ENCODE measurements at places on chromosomes 1 and 21.
A peak's percentile ranks its signal among the peaks of the same experiment; 100 is the strongest.

GRCh38 chr1:91631718-91632330 is 131.2 kb downstream of the CDC7 start:
- no peak for DNase-seq

DNA sequence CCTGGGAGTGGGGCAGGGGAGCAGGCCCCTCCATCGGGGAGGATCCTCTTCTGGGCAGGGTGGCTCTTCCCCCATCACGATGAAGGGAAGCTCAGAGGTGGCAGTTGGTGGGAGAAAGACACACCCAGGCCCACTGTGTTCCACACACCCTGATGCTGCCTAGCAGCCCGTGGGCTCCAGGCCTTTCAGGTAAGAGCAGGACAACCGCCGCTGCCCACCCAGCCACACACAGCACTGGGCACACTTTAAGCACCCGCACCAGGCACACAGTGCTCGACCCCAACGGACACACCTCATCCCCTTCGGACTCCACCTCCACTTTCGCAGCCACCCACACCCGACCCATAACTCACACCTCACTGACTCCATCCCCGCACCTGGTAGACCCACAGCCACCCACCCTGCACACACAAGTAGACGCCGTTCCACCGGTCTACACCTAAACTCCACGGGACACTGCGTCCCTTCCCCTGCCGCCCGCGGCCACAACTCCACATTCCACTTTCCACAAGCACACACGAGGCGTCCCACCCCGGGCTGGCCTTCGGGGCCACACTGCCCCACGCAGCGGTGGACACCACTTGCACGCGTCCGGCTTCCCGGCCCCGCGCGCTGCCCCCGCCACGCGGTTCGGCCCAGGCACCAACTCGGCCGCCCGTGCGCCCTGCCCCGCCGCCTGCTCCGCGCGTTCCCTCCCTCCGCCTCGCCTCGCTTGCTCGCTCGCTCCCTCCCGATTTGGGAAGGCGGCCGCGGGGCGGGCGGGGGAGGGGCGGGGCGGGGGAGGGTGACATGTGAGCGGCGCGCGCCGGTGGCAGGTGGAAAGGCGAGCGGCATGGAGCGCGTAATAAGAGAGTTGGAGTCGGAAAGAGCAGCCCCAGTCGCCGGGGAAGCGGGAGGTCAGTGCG is at the start of gene KCNQ4:
Gene KCNQ4 (plus strand): TSS at position 787 of the 905 bp plus-strand sequence. CDS start 307 bp downstream, outside the sequence.
- DNase-seq: no peak

DNA sequence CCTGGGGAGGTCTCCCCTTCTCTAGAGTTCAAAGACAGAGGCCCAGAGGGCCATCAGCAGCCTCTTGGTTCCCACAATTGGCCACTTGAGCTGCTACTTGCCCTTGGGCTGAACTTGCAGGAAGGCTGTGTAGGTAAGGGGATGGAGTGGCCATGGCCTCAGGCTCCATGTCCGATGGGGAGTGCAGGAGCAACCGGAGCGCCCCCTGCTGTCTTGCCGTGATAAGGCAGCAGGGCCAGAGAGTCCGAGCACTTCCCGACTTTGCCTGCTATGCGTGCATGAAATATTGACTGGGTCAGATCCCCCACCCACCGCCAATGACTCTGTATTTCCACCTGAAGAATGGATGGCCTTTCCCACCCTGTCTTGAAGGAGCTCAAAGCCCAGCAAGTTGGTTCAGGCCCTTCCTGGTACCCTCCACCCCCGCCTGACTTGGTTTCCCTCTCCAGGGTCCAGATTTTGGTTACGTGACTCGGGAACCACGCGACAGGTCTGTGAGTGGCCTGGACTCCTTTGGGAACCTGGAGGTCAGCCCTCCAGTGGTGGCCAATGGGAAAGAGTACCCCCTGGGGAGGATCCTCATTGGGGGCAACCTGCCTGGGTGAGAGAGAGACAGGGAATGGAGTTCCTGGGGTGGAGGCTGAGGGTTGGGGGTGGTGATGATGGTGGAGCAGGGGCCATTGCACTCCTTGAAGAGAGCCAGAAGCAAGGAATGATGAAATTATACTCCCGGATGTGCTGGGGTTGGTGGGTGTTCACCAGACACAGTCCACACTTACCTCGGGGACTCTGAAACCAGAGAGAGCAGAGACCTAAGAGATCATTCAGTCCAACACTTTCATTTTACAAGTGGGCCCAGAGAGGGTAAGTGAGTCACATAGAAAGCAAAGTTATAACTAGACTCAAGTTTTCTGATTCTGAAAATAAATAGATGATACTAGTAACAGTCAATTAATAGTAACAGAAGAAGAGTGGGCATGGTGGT is 25.6 kb downstream of the PADI3 start:
- DNase-seq: peak; percentile 37

GRCh38 chr1:53446051-53446450 is 13.1 kb upstream of the DMRTB1 start:
- no peak for DNase-seq

DNA sequence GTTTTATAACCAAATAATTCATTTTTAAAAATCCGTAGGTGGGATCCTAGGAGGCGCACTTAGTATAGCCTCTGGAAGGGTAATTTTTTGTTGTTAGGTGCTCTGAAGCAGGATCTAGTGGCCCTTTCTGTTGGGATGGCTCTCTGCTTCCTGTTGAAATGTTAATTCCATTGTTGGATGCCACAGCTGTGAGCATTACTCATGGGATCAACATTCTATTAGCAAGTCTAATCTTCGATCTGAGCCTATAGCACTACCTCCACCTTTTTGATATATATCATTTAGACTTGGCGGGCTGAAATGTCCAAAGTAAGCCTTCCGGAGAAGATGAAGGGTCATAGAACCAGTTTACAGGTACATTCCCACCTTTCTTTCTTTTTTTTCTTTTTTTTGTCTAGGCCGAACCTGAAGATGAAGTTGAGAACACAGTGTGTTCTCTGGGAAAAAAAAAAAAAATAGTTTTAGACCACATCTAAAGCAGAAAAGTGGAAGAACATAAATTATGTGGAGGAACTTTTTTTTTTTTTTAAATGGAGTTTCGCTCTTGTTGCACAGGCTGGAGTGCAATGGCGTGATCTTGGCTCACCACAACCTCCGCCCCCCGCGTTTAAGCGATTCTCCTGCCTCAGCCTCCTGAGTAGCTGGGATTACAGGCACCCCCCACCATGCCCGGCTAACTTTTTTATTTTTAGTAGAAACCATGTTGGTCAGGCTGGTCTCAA is 1.4 kb downstream of the CXADR start:
- DNase-seq: no peak

DNA sequence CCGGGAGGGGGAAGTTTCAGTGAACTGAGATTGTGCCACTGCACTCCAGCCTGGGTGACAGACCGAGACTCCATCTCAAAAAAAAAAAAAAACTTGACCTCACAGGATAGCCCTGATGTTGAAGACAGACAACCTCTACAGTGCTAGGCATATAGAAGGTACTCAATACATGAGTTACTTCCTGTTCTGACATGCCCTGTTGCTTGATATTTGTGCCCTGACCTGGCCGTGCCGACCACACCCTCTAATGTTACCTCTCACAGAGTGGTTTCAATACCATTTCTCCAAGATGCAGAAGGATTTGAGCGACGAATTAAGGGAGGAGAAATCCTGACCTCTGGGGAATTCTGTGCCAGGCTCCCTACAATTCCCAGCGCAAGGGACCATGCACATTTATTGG is 5.2 kb downstream of the PTAFR start:
- DNase-seq: no peak

DNA sequence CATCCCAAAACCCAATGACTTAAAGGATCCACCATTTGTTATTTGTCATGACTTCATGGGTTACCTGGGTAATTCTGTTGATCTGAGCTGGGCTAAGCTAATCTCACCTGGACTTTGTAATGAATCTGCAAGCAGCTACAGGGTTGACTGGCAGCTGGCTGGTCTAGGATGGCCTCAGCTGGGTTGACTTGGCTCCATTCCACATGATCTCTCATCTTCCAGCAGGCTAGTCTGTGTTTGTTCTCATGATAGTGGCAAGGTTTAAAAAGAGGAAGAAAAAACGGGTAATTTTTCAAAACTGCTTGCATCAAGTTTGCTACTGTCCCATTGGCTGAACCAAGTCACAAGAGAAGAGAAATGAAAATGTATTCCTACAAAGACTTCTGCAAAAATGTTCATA is 24.8 kb upstream of the ZMYM4 start:
- DNase-seq: no peak

DNA sequence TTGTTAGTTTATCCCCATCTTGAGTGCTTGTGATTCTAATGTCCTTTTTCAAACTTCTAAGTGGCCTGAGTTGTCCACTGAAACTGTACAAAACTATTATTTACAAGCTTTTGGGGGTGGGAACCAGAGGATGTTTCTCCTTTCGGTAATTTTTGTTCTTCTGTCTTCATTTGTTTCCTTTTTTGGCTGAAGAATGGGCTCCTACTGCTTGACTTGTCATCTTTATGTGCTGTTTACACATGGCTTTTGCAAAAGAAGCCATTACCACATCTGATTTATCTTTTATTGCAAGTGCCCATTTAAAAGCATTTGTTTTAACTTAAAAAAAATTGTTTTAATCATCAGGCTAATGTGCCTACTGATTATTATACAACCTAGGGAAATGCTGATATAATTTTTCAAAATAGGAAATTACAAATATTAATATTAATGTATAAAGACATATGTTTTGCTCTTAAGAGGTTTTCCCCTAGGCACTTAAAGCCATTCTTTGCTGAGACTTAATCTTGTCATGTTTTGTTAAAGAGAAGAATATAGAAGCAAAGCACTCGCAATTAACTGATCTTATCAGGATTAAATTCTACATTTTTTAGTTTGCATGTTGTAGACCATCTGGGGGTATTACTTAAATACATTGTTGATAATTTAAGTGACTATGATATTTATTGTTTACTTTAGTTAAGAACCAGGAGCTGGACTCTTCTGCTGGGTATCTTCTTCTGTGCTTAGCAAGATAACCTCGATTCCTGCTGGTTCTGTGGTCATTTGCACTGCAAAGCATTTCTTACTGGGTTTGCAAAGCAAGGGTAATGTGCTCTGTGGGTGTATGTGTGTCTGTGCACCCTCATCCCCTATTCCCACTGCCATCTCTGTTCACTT is 40.1 kb downstream of the TMEM200B start:
- DNase-seq: no peak

GRCh38 chr1:99674115-99675064 is 28.5 kb downstream of the PALMD start:
- DNase-seq: no peak

DNA sequence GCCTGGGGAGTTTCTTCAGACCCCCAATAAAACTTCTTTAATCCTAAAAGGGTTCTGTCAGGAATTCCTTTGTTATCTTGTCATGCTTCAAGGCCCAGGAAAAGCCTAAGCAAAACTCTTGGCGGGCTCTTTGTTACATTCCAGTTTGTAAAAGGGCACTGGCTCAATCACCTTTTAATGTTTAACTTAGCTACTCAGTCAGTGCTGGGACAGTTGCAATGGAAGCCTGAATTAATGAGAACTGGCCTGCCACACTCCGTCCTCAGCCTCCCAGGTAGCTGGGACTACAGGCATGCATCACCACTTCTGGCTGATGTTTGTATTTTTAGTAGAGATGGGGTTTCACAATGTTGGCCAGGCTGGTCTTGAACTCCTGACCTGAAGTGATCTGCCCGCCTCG is 21.3 kb upstream of the ASB17 start:
- DNase-seq: no peak

DNA sequence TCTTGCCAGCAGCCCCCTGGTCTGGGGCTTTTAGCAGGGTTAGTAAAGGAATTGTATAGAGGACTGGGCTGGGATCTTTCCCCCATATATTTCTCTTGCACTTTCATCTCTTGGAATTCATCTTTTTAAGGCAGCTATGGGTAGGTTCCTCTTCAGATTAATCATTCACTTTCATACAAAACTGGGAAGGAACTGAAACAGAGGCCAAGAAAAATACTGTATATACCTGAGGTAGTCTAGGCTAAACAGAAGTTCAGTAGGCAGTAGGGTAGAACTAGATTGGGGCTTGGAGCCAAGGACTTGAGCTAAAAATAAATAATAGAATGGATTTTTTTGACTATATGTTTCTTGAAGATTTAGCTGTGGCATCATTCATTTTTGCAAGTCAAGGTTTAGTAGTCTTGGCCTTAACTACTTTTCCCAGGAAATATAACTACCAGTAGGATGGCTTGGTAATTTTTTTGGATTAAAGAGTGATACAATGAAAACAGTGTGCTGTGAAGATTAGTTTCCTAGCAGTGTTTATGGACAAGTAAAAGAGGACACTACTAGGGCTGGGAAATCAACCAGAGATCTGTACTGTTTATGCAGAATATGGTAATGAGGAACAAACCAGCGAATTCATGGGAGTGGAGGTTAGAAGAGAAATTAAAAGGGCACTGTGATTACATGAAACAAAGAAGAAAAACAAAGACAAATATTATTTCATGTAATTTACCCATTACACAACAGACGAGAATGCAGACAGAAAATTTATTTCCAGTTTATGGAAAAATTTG is 50.9 kb upstream of the PTGS2 start:
- no peak for DNase-seq

DNA sequence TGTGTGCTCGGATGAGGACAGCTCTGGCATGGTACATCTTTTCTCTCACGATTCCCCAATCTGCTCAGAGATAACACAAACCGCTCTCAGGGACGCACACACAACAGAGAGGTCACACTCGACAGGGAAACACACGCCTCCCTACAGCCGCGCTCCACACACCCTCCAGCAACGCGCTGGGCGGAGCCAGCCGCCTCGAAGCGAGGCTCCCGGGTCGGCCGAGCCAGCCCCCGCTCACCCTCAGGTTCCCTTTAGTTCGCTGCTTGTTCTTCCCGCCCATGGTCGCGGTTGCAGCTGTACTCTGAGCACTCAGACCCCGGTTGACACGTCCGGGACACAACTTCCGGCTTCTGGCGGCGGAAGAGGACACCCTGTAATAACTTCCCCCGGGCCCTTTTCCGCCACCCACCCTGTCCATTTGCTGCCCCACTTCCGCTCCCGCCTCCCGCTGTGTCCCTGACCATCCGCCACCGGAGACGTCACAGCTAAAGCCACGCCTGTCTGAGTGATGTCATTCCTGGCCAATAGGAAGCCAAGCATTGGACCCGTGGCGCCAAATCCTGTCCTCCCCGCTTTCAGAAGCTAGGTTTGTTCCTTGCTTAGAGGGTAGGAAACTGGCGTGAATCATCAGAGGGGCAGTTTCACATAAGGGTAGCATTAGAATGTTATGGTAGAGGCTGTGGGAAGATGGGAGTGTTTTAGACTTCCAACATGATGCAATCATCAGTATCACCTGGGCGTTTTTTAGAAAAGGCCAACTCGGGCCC is at the start of gene LTN1:
Gene LTN1 (minus strand): TSS at position 352 of the 767 bp plus-strand sequence. CDS start 72 bp downstream, at position 280.
- DNase-seq: peak; percentile 99

GRCh38 chr1:50968821-50969610 is 1.0 kb upstream of the CDKN2C start:
- no peak for DNase-seq

- DNase-seq: no peak
These were observed 3.1 kb upstream of the SIM2 start for GRCh38 chr21:36695671-36696389.

DNA sequence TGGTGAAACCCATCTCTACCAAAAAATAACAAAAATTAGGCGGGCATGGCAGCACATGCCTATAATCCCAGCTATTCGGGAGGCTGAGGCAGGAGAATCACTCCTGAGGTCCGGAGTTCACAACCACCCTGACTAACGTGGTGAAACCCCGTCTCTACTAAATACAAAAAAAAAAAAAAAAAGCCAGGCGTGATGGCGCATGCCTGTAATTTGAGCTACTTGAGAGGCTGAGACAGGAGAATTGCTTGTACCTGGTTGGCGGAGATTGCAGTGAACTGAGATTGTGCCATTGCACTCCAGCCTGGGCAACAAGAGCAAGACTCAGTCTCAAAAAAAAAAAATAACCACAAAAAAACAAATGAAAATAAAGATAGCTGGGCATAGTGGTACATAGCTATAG is 42.3 kb downstream of the CC2D1B start:
- no peak for DNase-seq

- no peak for DNase-seq
These were observed 847.8 kb downstream of the MRPL39 start for GRCh38 chr21:24759348-24760075.
